ENCODE measurements at places on chromosomes 11 and 22. TPM values are rescaled to one million over a fixed set of nuclear protein-coding genes. Genes with fewer than 3 reads are reported as not detected.

Gene SCUBE2
- 2.9 TPM for total RNA-seq

Gene PHF5A
- 53.0 TPM for total RNA-seq

Gene MOGAT2
- not detected for total RNA-seq

Gene GRM5
- 149 TPM for total RNA-seq

Gene C22orf31
- total RNA-seq: 0.41 TPM

Gene C1QTNF4
- 14.7 TPM for total RNA-seq

Data from frontal cortex (tissue), 4 donors.